ENCODE measurements at places on chromosomes 11 and 22.

GRCh38 chr11:116993599-116993998 lies 104.6 kb downstream of the SIK3 start:
- no peak for DNase-seq

DNA sequence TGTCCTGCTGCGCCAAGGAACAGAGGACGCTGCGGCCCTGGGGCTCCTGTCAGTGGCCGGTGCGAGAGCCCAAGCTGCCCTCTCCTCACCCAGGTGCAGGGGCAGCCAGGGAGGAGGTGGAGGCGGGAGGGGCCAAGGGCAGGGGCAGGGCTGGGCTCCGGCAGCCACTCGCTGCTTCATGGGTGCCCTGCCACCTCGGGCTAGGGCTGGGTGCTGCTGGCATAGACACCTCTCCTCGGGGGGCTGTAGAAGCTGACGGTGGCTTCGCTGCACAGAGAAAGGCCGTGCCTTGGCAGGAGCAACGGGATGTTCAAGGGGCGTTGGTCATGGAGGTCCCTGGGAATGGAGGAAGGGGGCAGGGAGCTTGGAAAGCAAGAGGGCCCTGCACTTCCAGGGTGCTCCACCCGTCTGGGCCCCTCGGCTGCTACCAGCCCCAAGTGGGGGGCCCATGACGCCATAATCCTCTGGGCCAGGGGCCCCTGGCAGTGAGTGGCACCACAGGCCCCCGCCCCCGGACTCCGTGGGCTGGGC lies 1.6 kb upstream of the TBX1 start:
- no peak for DNase-seq

- DNase-seq: no peak
Observed at GRCh38 chr11:131745405-131745804, 375.0 kb downstream of the NTM start.

DNA sequence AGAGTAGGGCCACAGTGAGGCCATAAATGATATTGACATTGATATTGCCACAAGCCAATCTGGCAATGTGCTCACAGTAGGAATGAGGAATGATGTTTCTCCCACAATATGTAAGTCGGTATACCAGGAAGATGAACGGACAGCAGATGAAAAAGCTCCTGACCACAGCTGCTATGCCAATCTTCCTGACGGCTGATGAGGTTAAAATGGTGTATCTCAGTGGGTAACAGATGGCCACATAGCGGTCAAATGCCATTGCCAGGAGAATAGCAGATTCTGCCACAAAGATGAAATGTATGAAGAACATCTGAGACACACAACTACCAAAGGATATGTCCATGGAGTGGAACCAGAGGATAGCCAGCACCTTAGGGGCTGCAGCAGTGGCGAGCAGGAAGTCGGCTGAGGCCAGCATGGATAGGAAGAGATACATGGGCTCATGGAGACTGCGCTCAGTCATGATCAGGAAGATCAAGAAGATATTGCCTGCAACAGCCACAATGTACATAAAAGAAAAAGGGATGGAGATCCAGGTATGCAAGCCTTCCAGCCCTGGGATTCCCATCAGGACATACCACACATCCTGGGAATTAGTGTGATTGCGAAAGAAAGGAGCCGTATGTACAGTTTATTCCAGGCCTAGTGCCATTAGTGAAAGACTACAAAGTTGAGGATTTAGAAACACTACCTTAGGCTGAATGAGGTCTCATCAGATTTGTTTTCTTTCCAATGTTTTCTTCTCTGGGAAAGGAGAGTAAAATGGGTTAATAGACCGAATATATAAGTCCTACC lies 22.2 kb downstream of the OR51V1 start:
- no peak for DNase-seq

DNA sequence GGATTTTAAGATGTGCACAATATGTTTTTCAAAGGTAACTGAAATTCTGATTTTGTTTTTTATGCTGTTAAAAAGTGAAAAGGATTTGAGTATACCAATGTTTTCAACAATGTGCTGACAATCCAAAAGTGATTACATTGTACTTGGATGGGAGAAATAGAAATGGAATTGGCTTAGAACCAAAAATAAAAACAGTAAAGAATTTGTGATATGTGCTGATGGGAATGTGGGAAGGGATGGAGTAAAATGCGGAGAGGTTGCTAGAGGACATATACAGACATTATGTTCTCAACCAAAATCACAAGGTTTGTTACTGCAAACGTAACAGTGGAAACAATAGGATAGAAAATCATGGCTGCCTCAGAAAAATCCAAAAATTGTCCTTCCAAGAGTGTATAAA lies 279.3 kb upstream of the TENM4 start:
- no peak for DNase-seq

DNA sequence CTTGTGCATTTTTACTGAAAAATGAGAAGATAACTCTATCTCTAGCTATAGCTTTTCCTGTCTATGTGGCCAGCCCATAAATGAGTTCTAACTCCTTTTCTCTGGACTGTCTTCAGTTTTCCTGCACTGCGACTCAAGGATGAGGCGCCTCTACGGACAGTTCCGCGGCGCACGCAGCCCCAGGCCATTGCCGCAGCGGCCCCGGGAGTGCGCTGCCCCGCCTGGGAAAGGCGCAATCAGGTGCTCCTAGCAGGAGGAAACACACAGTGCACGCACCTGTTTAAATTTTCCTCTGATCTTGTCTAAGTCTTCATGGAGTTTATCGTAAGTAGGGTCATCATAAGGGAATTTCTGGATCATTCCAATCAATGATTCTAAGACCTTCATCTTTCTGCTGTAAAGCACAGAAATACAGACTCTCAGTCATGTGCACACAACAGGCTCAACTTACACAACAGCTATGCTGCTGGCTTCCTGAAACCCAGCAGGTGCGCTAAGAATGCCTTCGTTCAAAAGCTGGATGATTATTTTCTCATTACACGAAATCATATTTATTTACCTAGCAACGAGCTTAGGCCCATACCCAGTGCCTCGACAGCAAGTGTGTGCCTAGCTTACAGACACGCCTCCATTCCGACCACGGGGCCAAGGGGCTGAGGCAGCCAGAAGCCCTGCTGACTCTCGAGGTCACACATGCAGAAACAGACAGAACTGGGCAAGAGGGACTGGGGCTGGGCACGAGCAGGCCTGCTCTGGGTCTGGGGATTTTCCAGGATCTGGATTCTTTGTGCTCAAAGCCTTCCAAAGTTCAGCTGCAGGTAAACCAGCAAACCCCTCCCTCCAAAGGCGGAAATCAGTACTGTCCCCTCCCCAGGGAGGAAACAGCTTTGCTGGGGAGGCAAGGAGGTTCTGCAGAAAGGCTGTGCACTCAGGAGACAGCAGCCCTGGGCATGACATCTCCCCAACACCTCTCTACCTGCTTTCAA lies 7.2 kb downstream of the LTO1 start:
- no peak for DNase-seq
